Hippocampal formation (tissue), 2 donors: ENCODE measurements at places on chromosomes 6 and 20.

- DNase-seq = no peak
Measured at GRCh38 chr6:166644681-166645080, 17.6 kb upstream of the RPS6KA2 start.

- DNase-seq = no peak
Measured at GRCh38 chr20:53748821-53749421, 155.3 kb upstream of the ZNF217 start.

DNA sequence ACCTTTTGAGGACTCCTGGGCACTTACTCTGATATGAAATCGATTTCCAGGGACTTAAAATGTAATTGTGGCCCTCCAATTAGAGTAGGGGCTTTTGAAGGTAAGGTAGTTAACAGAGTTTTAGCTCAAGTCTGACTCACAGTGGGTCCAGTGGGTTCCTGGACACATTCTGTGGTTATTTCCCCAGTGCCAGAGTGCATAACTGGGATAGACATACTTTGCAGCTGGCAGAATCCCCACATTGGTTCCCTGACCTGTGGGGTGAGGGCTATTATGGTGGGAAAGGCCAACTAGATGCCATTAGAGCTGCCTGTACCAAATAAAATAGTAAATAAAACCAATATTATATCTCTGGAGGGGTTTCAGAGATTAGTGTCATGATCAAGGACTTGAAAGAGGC lies 243.8 kb upstream of the EPHA7 start:
- no peak for DNase-seq

DNA sequence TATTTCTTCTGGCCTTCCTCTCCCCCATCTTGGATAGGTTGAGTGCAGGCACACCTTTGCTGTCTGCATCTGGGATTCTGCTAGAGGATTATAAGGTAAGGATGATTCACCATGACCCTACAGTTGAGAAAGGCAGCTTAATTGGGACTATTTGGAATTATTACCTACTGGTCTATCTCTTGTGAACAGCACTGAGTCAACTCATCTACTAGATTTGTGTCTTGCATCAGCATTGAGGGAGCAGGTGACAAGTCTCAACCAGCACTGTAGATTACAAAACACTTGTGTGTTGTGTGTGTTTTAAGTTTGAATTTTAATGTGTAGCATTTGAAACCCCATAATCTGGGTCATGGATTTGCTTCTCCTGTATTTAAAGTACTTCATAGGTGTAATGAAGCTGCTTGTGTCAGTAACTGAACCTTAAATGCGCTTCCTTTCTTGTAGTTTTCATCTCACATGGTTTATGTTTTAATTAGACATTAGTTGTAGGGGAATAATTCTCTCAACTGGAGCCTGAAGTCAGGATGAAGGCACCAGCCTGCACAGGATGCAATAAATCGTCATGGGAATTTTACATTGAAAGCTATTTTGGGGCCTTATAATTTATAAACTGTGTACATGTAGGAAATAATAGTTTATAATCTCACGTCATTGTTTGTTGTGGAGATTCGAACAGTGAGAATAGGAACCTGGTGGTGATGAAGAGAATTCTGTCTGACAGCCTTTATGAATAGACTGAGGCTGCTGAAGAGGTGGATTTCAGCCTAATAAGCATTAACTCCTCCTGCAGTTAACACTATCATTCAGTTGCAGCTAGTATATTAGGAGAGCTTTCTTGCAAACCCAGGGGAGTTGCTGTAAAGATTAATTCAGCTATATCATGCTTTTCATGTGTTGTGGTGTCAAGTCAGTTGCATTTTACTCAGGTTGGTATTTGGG lies 125.1 kb downstream of the JARID2 start:
- no peak for DNase-seq

DNA sequence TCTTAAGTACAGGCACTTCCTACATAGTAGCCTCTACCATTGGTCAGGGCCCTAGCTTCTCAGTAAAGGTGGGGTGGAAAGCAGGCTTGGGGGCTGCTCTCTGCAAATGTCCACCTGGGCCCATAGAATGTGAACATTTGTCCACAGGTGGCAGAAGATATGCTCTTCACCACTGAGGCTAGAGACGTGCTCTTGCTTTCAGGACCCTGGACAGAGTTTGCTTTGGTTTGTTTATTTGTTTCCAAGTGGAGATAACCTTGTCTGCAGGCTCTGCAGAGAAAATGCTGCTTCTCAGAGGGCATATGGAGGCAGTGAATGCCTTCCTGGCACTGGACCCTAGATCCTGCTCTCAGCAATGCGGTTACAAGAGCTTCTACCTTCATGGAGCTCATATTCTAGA lies 129.0 kb downstream of the F13A1 start:
- no peak for DNase-seq

GRCh38 chr6:55449225-55449624 lies 122.0 kb downstream of the GFRAL start:
- no peak for DNase-seq

- DNase-seq = no peak
Measured at GRCh38 chr6:42409581-42409980, 42.1 kb downstream of the TRERF1 start.

DNA sequence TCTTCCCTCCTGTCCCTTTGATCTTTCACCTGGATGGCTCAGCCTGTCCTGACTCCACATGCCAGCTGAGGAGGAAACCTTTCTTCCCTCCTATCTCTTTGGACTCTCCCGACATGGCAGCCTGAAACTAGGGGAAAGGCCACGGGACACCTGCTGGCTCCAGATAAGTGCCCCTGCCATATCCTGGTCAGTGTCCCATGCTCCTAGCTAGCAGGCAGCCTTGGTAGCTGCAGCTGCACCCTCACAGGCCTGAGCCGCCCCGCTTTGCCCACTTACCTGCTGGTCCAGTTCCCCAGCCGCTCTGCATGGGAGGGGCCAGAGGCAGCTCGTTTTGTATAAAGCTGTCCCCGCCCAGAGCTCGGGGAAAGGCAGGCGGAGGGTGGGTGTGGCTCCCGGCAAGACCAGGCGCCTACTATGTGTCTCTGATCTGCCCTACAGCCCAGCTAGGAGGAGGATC lies 7.4 kb upstream of the SLC52A3 start:
- no peak for DNase-seq

DNA sequence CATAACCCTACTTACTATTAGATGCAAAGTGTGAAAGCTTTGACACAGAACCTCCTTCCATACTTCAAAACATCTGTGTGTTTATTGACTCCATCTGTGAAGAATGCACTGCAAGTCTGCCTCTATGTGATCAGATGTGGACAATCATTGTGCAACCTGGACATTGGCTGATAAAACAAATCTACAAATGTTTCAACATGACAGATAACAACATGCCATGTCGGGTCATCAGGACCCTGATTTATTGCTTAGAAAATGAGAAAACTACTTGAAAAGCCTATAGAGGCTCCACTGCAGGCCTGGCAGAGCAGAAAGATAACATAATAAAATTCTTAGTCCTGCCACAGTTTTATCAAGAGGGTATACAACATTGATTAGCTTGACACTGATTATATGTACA lies 1286.4 kb downstream of the GRIK2 start:
- no peak for DNase-seq

DNA sequence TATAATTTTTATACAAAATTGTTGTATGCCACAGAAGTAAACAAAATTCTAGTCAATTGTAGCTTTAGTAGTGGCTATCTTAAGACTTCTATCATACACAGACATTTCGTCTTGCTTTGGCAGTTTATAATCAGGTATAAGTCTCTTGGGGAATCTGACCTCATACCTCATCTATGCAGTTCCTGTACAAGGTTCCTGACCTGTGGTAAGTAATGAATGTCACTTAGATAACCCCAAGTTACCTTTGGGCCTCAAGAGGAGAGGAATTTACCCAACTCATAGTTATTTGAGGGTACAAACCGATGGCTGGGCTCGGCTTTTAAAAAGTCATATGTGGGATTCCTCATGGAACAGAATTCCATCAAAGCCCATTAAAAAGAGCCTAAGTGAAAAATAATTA lies 58.8 kb upstream of the UNC93A start:
- no peak for DNase-seq

DNA sequence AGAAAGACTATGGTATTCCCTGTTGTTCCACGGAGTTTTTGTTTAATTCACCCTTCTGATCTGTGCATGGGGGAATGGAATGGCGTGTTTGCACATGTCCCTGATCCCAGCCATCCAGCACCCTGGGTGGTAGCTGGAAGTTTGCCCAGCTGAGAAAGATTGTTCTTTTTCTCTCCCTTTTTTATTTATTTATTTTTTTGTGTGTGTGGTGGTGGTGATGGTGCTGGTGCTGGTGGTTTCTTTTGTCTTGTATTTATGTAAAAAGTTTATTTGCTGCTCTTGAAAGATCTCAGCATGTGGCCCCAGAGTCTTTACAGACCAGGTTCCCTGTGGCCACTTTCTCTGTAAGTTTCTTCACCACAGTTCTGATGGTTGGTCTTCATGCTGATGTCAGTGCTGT lies 372.6 kb downstream of the UTRN start:
- no peak for DNase-seq

DNA sequence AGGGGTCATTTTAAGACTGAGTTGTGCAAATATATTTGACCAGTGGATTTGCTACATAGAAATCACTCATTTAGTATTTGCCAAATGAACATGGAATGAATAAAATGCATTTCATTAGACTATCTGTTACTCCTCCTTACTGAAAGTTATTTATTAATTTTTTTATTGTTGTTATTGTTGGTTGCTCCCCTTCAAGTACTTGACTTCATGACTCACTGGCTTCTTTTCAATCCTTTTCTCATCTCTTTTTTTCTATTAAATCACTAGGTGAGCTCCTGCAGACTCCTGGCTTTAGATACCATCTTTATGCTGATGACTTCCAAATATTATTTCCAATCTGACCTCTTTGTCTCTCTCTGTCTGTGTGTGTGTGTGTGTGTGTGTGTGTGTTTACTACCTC lies 192.2 kb upstream of the FAM83B start:
- DNase-seq = no peak

DNA sequence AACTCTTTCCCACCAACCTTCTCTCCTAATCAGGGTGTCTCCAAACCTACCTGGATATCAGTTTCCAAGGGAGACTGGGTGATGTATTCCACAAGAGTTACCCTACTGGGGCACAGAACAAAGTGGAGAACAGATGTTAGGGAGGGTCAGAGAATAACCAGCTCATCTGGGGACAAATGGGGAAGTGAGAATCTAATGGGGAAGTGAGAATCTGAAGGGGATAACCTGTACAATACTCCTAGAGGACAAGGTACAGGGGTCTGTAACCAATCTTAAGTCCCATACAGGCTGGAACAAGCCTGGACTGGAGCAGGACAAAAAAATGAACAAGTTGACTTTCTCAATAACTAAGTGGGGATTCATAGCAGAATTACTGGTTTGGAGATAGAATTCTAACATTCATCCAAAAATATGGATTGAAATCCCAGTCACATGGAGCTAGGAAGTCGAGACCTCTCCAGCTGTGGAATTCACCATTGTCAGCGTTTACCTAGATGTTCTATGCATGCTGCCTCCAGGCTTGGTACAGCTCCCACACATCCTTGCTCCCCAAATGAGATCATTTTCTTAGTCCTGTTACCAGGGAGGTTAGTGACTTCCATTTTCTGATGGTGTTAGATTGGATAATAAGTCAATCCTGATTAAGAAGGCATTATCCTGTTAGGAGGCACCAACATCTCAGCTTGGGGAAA lies 214.8 kb upstream of the MOCS1 start:
- DNase-seq = peak; percentile 0

GRCh38 chr6:145051661-145052060 lies 683.7 kb downstream of the EPM2A start:
- no peak for DNase-seq

GRCh38 chr20:32603046-32603726 lies 18.1 kb upstream of the NOL4L start:
- peak; percentile 22 for DNase-seq

- no peak for DNase-seq
Measured at GRCh38 chr20:63854766-63855362, 6.4 kb upstream of the ABHD16B start.

GRCh38 chr6:150196942-150197745 lies 54.3 kb downstream of the PPP1R14C start:
- no peak for DNase-seq

GRCh38 chr6:139500977-139501376 lies 126.5 kb upstream of the CITED2 start:
- DNase-seq = no peak

DNA sequence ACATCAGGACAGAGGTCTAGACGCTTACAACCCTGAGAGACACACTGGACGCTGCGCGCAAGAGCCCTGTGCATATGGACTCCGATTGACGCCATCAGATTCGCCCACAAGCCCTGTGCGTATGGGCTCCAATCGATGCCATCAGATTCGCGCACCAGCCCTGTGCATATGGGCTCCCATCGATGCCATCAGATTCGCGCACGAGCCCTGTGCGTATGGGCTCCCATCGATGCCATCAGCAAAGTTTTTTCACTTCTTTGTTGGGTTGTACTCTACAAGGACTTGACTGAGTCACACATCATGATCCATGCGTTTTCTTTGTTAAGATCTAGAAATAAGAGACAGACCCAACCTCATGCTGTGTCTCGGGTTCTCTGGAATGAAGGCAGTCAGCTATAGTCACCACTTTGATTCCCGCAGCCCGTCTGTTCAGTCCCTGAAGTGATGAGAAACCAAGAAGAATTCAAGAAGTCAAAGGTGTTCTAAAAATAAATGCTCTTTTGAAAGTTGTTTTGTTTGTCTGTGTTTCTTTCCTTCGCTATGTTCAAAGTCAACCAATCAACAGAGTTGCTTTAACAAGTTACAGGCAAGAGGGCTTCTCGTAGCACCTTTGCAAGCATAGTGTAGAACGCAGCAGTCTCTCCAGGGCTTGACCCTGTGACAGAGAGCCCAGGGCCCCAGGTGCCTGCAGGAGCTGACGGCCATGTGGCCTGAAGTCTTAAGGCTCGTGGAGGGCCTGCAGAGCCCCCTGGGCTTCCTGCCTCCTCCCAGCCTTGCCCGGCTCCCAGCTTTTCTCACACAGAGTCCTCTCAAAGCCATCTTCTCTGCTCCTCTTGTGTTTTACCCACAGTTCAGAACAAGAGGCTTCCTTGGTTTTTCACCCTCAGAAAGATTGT lies 7.9 kb downstream of the RPS6KA2 start:
- no peak for DNase-seq

DNA sequence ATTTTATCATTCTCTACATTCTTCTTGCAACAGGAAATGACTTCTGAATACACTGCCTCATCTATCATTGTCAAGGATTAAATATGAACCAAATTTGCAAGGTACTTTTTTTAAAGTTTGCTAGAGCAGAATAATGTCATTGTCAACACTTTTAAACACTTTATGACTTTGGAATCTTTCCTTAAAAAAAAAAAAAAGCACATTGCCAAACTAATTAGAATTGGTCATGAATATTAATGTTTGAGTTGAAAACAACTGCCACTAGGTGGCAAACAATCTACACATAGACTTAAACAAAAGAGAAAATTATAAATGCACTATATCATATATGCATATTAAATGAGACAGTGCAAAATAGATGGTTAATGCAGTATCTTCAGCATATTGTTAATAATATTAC lies 32.5 kb upstream of the TMEM244 start:
- no peak for DNase-seq

GRCh38 chr20:61917474-61918145 lies 148.1 kb downstream of the TAF4 start:
- no peak for DNase-seq
